Fibroblast of upper back skin (primary cell): ENCODE measurements at places on chromosomes 1 and 21.

GRCh38 chr21:26447932-26448475, 125.1 kb downstream of the CYYR1 start:
- peak; percentile 66 for DNase-seq

- no peak for DNase-seq
Observed at GRCh38 chr1:113391649-113392271, 1.4 kb downstream of the MAGI3 start.

DNA sequence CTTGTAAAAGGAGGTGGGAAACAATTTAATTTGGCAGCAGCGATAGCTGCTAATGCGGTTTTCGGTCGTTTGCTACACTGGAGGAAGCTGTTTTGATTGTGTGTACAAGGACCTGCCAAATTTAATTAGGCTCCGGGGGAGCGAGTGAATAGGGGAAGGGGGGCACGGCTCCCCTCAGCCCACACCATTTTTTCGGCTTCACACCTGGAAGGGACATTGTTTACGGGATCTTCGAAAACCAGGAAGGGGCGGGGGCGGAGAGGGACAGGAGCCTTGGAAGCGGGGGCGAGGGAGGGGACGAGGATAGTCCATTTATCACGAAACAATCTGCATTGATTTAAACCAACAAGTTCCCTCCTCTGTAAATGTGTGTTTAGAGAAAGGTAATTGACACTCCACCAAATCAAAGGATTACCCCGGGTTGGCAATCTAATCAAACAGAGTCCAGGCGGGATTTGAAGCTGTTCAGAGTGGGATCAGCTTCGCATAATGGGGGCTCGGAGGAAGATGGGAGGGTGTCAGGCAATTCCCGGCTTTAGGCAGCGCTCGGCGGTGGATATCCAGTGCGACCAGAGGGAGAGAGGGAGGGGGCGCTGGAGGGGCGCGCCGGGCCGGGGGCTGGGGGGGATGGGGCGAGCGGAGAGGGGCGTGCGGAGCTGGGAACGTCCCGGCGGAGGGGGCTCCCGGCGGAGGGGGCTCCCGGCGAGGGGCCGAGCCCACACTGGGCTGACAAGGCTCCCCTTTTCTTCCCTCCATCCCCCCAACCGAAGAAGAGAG, 9.8 kb downstream of the PAX7 start:
- no peak for DNase-seq

DNA sequence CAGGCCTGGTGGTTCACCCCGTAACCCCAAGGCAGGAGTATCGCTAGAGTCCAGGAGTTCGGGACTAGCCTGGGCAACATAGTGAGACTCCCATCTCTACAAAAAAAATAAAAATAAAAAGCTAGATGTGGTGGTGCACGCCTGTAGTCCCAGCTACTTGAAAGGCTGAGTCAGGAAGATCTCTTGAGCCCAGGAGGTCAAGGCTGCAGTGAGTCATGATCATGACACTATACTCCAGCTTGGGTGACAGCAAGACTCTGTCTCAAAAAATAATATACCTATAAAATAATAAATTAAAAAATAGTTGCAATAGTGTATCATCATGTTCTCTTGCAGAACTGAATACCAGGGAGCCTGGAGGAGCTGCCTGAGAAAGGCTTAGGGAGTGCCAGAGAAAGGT, 19.9 kb upstream of the TMEM39B start:
- no peak for DNase-seq

DNA sequence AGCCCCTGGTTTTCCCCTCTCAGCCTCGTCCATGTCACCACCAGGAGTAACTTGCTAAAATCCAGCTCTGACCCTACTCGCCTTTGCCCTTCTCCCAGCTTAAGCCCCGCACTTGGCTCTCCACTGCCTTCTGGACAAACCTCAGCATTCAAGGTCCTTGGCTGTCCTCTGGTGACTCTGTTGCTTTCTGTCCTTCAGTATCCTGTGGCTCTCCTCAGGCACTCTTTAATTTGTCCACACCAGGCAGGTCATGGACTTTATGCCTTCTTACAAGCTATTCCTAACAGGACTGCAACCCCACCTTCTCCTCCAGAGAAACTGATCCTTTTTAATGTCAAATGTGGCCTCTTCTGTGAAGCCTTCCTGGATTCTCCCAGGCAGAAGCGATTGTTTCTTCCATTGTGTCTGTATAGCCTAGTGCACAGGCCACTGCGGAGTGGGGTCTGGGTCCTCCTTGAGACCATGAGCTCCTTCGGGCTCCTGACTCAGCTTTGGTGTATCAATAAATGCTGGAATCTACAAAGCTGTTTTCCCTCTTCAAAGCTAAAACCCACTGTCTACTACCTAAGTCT, 26.7 kb upstream of the CTPS1 start:
- no peak for DNase-seq

GRCh38 chr1:70140343-70140742, 65.0 kb downstream of the LRRC40 start:
- peak; percentile 81 for DNase-seq

DNA sequence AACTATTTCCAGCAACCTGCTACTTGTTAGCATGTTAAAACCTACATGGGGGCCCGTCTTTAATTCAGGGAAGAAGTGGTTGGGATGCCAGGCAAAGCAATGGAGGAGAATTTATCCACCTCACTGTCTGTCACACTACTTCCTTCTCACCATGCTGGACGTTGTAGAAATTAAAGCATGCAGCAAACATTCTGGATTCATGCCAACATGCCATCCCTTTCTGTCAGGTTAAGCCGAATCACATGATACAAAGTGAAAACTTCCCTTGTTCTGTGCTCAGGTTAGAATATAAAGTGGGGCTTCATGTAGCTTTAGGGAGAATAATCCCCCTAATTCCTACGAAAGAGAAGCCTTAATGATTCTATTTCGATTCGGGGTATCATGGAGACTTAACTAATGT, 95.5 kb downstream of the ERG start:
- no peak for DNase-seq

DNA sequence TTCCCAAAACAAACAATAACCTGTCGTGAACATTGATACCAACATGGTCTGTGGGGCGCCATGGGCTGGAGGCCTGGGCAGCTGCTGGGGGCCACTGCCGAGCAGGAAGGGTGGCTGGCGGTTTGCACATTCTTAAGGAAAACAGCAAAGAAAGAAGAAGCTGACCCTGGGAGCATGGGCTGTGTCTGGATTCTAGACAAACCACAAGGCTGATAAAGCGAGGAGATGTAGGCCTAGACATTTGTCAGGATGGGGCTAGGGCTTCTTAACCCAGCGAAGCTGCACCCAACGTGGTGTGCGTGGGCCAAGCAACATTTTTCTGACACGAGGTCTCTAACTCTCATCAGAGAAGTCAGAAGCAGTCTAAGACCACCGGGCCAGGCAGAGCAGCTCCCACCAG, 322.1 kb upstream of the VAMP3 start:
- DNase-seq = no peak

- no peak for DNase-seq
Observed at GRCh38 chr1:176786274-176786673, 323.3 kb downstream of the PAPPA2 start.

DNA sequence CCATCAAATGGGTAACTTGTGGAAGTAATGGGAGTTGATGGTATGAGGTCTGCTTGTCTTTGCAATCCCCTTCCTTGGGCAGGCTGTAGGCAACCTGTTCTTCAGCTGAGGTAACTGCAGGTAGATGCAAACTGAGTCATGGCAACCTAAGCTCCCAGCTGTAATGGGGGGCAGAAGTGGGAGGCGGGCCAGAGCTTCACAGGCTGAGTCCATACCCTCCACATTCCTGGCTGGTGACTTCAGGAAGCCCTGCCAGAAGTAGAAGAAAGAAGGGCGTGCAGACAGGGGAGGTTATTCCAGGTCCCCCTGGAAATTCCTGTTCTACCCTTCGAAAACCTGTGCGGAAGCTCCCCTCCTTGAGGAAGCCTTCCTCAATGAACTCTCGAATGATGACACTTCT, 44.9 kb downstream of the ARHGEF11 start:
- DNase-seq = peak; percentile 27

DNA sequence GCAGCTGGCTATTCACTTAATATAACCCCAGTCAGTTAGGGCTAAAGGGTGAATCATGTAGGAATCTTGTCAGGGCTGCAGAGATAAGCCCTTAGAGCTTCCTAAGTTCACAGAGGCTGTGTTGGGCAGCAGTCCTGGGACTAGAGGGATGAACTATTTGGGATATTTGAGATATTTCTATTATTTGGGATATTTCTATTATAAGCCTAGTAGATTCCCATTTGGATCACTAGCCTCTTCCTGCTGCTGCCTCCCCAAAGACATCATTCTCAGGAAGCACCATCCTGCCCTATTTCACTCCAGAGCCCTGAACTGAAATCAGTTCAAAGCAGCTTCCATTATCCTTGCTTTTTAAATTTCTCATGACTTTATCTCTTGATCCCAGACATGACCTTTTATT, 501.3 kb downstream of the NUF2 start:
- peak; percentile 25 for DNase-seq

GRCh38 chr1:61084491-61085031, 2.2 kb downstream of the NFIA start:
- DNase-seq = no peak
